ENCODE measurements at places on chromosomes 1 and 21.

GRCh38 chr1:9689971-9690381 is 38.4 kb downstream of the PIK3CD start:
- no peak overlapping the region for H3K27ac ChIP-seq
- DNase-seq: peak; percentile 28
- peak overlapping the region; percentile 61 for H3K4me3 ChIP-seq

DNA sequence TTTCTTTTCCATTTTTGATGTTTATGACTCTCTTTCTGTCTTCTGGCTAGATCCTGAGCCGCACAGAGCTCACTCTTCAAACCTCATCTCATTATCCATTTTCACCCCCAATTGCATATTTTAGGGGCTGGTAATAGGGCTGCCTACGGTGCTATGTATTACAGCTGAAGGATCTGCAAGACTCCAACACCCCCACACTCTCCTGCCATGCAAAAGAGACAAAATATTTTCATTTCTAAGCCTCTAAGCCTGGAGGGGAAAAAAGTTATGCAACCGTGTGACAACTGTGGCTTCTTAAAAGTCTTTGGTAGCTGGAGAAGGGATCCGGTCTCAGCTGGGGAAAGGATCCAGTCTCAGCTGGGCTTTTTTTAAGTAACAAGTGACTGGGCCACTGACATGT is 311.6 kb downstream of the NPHP4 start:
- DNase-seq: no peak
- no peaks in the 10 kb centered on the region for H3K4me1 ChIP-seq
- no peaks in the 10 kb centered on the region for H3K27me3 ChIP-seq
- no peak overlapping the region for H3K27ac ChIP-seq
- no peaks in the 10 kb centered on the region for H3K36me3 ChIP-seq

- H3K27ac ChIP-seq: no peak overlapping the region
- no peak for DNase-seq
- no peak overlapping the region for H3K4me3 ChIP-seq
- H3K27me3 ChIP-seq: no peaks in the 10 kb centered on the region
Measured at GRCh38 chr1:187185389-187185788, 356.6 kb downstream of the PLA2G4A start.

DNA sequence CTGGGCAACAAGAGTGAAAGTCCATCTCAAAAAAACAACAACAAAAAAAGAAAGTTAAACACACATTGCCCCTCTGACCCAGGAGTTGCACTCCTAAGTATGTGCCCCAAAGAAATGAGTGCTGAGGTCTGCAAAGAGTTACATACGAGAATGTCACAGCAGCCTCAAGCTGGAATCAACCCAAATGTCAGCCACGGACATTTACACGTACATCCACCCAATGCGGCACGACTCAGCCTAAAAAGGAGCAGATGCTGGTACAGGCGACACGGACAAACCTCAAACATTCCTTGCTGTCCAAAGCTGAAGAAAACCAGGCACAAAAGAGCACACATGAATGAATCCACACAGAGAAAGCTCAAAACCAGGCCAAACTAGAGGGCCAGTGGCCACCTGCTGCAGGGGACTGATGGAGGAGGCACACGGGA is 46.8 kb upstream of the ECE1 start:
- no peaks in the 10 kb centered on the region for H3K36me3 ChIP-seq
- no peaks in the 10 kb centered on the region for H3K27me3 ChIP-seq
- DNase-seq: no peak
- H3K4me1 ChIP-seq: peaks cover 95% of the 10 kb centered on the region
- H3K27ac ChIP-seq: peak overlapping the region; percentile 4

- H3K36me3 ChIP-seq: no peaks in the 10 kb centered on the region
- peaks cover 13% of the 10 kb centered on the region for H3K4me1 ChIP-seq
- no peak for DNase-seq
- no peak overlapping the region for H3K27ac ChIP-seq
Measured at GRCh38 chr1:48493970-48494769, 22.2 kb upstream of the SPATA6 start.

GRCh38 chr21:31354604-31355443 is 10.8 kb upstream of the TIAM1 start:
- H3K27me3 ChIP-seq: no peaks in the 10 kb centered on the region
- no peak overlapping the region for H3K27ac ChIP-seq
- H3K4me3 ChIP-seq: no peak overlapping the region
- H3K36me3 ChIP-seq: no peaks in the 10 kb centered on the region

GRCh38 chr1:34899471-34899870 is 30.0 kb downstream of the DLGAP3 start:
- no peak overlapping the region for H3K4me3 ChIP-seq
- H3K27me3 ChIP-seq: peaks cover 11% of the 10 kb centered on the region
- no peaks in the 10 kb centered on the region for H3K36me3 ChIP-seq
- DNase-seq: no peak

DNA sequence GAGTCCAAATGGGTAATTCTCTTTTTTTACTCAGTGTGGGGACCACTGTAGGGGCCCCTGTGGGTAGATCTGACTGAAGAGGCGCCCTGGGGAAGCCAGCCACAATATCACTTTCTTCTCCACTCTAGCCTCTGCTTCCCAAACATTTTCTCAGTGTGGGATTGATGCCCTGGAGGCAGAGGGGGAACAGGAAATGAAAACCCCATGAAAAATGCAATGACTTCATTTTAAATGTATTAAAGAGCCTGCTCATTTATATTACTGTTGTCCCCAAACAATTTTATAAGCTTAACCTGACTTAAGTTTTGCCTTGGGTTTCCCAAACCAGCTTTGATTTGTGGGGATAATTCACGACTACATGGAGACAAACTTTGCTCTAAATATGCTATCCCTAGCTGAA is 181.9 kb downstream of the C1orf94 start:
- H3K27ac ChIP-seq: no peak overlapping the region
- DNase-seq: no peak
- H3K4me3 ChIP-seq: no peak overlapping the region
- H3K36me3 ChIP-seq: no peaks in the 10 kb centered on the region
- H3K4me1 ChIP-seq: no peaks in the 10 kb centered on the region
- peaks cover 25% of the 10 kb centered on the region for H3K27me3 ChIP-seq

DNA sequence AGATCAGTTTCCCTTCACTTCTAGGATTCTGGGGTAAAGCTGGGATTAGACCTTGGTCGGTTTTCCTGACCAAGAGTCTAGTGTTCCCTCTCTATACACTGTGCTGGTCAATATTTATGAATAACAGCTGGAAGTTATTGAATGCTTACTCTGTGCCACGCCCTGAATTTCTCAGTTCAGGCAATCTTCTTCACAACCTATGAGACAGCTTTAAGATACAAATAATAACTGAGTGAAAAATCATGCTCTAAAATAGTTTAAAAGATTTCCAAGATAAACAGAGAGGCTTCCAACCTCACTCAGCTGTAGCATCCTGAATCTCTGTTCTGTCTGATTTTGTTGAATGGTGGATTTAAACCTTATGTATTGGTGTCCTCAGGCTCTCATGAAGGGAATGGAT is 72.2 kb downstream of the GNG12 start:
- peaks cover 23% of the 10 kb centered on the region for H3K4me1 ChIP-seq
- H3K27me3 ChIP-seq: no peaks in the 10 kb centered on the region
- no peak overlapping the region for H3K27ac ChIP-seq
- DNase-seq: no peak
- H3K36me3 ChIP-seq: no peaks in the 10 kb centered on the region

GRCh38 chr1:226529891-226530290 is 18.7 kb upstream of the STUM start:
- peaks cover 5% of the 10 kb centered on the region for H3K4me1 ChIP-seq
- no peak overlapping the region for H3K4me3 ChIP-seq
- no peak overlapping the region for H3K27ac ChIP-seq
- no peaks in the 10 kb centered on the region for H3K36me3 ChIP-seq
- no peaks in the 10 kb centered on the region for H3K27me3 ChIP-seq

- H3K27ac ChIP-seq: no peak overlapping the region
- DNase-seq: no peak
- no peaks in the 10 kb centered on the region for H3K27me3 ChIP-seq
Measured at GRCh38 chr1:178960482-178961240, 65.0 kb upstream of the FAM20B start.
